ENCODE measurements at places on chromosomes 1 and 21. TPM values are rescaled to one million over a fixed set of nuclear protein-coding genes. Genes with fewer than 3 reads are reported as not detected.

The S100A5 gene
- total RNA-seq, result not detected

The ACTL8 gene
- under 0.01 TPM for total RNA-seq

The AADACL4 gene
- total RNA-seq, result not detected

The TBX19 gene
- total RNA-seq, result 0.46 TPM

The OR14A2 gene
- not detected for total RNA-seq

The ST6GALNAC3 gene
- total RNA-seq, result 28.0 TPM

The CFAP57 gene
- total RNA-seq, result 0.32 TPM

The CD244 gene
- total RNA-seq, result not detected

The GDAP2 gene
- 19.0 TPM for total RNA-seq

The SEMA4A gene
- total RNA-seq, result 1.8 TPM

The RNU1-3 gene
- under 0.01 TPM for total RNA-seq

The LRRIQ3 gene
- total RNA-seq, result 0.32 TPM

The SMAP2 gene
- total RNA-seq, result 7.1 TPM

The UBXN10 gene
- not detected for total RNA-seq

The UBR4 gene
- total RNA-seq, result 70.2 TPM

The PLA2G5 gene
- total RNA-seq, result 0.46 TPM

The TYW3 gene
- 17.5 TPM for total RNA-seq

The LIN28A gene
- not detected for total RNA-seq

The OR6N1 gene
- not detected for total RNA-seq

The PDPN gene
- not detected for total RNA-seq

The SYTL1 gene
- not detected for total RNA-seq

The RXRG gene
- not detected for total RNA-seq

The PADI4 gene
- not detected for total RNA-seq

The HSD3B2 gene
- not detected for total RNA-seq

The COL9A2 gene
- under 0.01 TPM for total RNA-seq
